Mesangial cell (primary cell): ENCODE measurements at places on chromosomes 13 and 19. TPM values are rescaled to one million over a fixed set of nuclear protein-coding genes. Genes with fewer than 3 reads are reported as not detected.

Gene PSG6
- not detected in 2 replicates for total RNA-seq

Gene TDRD3
- 5.9 and 8.6 TPM in 2 replicates for total RNA-seq

Gene LILRA1
- total RNA-seq, result not detected in 2 replicates

Gene CPAMD8
- 0.16 and 4.3 TPM in 2 replicates for total RNA-seq
